ENCODE measurements at places on chromosomes 4 and X.
A peak's percentile ranks its signal among the peaks of the same experiment; 100 is the strongest.

GRCh38 chr4:2333356-2333841, 71.5 kb upstream of the MXD4 start:
- DNase-seq, result no peak

DNA sequence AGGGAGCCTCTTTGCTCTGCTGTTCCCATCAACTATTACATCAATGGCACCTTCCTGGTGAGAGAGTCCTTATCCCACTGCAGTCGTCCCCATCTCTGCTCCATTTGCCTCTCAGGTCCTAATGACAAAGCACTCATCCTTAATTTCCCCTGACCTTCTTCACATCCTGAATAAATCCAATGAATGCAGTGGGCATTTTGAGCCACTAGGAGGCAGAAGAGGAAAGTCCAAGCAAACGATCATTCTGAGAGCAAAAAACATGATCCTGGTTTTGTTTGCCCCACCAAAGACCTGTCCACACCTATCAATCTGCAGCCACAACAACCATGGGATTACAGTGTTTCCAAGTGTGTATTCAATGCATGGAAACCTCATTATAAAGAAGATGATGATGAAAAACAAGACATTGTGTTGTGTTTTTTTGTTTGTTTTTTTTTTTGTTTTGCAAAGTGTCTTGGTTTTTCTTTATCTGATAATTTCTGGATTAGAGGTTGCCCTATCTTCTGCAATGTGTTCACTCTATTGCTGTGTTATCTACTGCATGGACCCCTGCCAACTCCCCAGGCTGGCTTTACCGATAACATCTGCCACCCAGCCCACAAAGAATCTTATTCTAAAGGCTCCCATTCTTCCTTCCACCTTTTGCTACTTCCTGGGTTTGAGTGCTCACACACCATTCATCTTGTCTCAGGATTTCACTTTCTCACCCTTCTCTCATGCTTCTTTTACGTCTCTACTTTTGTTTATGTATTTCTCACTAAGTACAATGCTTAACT, 207.2 kb downstream of the NLGN4X start:
- peak; percentile 0 for DNase-seq

DNA sequence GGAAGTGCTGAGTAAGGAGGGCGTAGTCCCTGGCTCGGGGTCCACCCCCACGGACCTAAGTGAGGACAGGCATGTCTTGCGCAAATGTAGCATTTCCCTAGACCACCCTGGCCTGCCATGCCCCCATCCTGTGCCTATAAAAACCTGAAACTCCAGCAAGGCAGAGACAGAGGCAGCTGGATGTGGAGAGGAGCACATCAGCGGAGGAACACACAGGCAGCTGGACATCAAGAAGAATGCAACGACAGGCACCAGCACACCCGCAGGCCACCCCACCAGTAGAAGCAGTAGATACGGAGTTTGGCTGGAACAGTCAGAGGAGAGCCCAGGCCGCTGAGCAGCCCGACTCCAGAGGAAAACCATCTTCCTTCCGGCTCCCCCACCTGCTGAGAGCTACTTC, 345.9 kb downstream of the FSTL5 start:
- no peak for DNase-seq

DNA sequence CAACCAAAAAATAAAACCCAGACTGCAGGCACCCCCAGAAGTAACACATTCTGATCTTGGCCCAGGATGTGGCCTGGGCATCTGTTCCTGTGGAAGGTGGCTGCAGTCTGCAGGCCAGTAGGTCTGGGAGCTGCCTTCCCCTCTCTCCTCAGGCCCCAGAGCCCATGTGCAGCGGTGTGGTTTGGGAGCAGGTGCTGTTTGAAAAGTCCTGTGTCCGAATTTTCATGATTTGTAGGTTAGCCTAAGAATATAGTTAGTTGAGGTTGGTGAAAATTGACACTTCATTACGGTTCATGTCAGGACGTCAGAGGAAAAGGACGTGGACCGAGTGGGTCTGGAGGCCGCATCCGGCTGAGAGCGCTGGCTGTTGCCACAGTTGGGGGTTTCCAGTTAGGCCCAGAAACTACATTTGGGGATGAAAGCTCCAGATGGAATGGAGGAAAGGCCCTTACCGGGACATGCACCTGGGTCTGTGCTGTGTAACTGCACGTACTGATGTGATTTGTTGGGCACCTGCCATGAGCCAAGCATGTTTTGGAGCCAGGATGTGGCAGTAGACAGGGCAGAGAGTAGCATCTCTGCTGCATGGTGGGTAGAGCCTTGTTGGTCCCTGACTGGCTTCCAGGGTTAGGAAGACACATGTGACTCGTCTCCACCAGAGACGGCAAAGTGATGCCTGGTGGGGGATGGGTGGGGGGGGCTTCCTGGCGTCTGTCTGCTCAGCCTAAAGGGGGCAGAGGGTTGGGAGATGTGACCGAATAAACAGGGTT, 21.7 kb upstream of the HGFAC start:
- no peak for DNase-seq

GRCh38 chrX:130746077-130746476, 156.9 kb downstream of the ENOX2 start:
- no peak for DNase-seq

DNA sequence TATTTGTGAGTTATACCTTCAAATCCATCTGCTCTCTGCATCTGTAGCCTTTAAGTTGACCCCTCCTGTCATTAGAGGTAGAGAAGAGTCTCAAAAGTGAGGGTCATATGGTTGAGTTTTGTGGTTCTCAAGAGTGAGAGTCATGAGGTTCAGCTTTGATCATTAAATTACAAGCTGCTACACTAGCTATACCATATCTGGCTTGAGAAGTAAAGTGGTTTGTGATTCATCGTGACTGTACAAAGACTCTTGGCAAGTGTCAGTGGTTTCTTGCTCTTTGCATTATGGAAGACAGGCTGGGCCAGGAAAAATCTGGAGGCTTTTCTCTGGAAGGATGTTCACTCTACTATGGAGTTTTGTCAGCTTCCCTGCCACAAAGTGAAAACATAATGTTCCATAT, 170.6 kb downstream of the ZC4H2 start:
- no peak for DNase-seq

GRCh38 chrX:153881281-153881680, 4.7 kb downstream of the L1CAM start:
- DNase-seq, result no peak

DNA sequence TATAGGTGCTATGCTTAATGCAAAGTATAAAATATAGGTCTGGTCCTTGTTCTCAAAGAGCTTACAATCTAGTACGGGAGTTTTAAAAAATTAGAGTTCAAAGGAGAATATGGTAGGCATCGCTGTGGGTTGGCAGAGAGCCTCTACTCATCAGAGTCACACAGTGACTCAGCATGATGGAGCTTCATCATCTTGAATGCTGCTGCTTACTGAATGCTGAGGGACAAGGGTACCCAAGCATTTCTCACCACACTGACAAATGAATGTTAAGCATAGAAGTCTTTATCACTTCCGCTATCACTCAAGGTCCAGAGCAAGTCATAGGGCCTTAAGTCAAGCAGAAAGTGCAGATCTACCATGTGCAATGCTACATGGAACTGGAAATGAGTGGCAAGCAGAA, 268.6 kb upstream of the IGFBP7 start:
- no peak for DNase-seq

DNA sequence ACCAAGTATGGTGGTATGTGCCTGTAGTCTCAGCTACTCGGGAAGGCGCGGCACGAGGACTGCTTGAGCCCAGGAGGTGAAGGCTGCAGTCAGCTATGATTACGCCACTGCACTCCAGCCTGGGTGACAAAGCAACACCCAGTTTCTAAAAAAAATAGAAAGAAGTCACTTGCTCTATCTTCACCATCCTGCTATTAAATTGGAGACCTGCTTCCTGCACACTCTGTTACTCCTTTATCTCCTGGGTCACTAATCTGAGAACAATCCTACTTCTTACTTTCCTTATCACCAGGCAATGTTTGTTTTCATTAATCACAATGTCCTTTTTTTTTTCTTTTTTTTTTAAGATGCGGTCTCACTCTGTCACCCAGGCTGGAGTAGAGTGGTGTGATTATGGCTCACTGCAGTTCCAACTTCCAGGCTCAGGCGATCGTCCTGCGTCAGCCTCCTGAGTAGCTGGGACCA, 16.2 kb downstream of the PRKX start:
- DNase-seq, result peak; percentile 55

DNA sequence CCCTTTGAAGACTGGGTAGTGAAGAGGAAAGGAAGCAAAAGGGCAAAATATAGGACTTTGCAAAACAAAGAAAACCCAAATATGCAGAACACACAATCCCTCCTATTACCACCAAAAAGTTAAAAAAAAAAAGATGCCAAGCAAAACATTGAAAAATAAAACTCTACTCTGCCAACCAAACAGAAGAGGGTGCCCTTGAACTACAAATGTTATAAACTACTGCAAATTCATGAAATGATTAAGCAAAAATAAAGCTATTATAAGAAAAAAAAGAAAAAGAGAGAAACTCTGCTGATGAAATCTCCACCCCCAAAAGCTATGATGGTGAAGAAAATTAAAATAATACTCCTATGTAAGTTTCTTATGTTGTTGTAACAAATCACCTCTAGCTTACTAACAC, 168.5 kb upstream of the STK26 start:
- DNase-seq, result no peak

DNA sequence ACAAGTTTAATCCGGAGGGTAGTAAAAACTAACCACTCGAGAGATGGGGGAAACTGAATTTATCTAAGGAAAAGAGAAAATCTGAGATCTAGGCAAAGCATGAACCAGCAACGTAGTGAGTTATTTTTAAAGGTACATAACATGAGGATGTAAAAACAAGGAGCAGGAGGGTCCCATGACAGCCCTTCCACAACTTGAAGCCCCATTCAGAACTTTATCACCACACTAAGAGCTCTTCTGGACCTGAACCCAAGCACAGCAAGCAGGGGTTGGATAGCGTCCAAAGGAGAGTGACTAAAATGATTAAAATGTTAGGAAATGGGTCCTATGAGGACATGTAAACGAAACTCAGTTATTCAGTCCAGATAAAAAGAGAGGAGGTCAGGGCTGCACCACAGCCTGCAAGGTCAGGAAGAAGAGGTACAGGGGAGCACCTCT, 16.2 kb downstream of the SH3RF1 start:
- no peak for DNase-seq

GRCh38 chr4:24780936-24781495, 14.4 kb upstream of the SOD3 start:
- DNase-seq, result no peak

- no peak for DNase-seq
Observed at GRCh38 chrX:47171996-47172395, 21.6 kb upstream of the UBA1 start.

DNA sequence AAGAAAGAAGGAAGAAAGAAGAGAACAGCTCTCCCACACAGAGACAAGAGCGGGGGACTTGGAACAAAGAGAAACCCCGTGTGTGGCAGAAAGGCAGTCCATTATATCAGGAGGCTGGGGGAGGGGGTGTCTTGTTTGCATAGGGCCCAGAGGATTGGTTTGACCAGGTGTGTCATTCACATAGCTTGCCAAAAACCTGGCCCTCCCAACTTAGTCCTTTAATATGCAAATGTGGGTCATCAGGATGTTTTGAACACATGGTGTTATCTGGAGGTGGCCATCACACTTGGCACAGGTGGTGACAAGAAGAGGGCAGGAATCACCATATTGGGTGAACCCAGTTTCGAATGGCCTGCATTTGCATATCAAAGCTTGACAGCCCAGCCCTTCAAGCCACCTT, 111.7 kb downstream of the LINC00632 start:
- no peak for DNase-seq

- no peak for DNase-seq
Observed at GRCh38 chr4:11469650-11470437, 41.1 kb upstream of the HS3ST1 start.

DNA sequence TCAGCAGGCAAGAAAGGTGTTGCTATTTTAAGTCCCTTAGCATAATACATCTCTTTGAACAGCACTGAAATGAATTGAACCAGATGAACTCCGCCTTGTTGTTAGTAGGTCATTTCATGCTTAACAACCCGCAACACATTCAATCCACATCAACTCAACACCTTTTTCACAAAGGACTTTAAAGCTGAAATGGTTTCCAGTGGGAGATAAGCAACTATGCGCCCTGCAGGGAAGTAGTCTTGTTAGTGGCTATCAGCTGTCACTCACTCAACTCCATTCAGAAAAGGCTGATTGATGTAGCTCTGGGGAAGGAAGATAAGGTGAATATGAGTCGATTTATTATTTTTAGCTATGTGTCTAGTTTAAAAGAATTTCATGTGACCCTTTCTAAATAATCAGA, 46.0 kb downstream of the ATP8A1 start:
- no peak for DNase-seq

DNA sequence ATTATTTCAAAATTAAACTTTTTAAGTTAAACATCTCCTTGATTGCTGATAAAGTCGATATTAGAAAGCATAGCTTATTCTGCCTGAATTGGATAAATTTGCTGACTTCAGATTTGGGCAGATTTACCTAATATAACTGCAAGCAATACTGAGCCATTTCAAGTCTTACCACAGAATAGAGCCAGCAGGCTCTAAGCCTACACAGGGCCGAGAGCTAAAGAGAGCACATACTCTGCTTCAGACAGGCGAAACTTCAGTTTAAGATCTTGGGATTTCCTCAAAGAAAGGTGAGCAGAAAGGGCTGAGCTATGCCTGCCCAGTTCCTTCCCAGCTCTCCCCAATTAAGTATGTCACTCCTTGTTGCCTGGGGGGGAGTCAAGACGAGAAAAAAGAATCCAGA, 240.6 kb upstream of the NOCT start:
- no peak for DNase-seq

DNA sequence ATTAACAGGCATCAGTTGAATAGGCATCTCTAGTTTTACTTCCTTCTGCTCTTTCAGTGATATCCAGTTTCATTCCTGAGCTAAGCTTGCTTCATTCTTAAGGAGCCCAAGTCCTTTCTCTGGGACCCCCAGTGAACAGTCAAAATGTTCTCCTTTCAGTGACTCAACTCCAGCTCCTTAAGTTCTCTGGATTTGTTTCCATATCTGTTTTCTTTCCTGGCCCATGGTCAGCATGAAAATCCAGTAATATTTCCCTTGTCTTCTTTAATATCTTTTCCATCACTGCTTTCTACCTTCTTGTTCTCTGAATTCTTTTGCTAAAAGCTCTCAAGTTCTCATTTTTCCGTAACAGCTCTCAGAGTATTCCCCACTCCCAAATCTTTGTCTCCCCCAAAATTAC, 25.5 kb downstream of the ADGRL3 start:
- DNase-seq, result no peak

GRCh38 chrX:55488593-55489313, 895 bp downstream of the USP51 start:
- DNase-seq, result peak; percentile 4

DNA sequence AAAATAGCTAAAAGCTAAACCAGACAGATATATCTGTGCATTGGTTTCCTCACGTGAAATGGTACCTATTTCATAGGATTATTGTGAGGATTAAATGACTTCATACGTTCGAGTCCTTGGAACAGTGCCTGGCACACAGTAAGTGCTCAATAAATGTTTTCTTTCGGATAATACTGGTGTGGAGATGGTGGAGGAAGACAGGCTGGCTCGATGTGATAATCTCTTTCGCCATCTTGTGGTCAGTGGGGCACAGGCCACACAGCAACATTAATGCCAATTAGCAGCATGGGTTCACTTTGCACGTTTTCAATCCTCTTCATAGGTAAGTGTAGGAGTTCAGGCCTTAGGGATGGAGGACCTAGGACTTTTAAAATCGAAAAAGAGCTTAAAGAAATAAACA, 9.3 kb downstream of the PAGE4 start:
- DNase-seq, result peak; percentile 0

GRCh38 chr4:14771504-14772175, 230.6 kb upstream of the CPEB2 start:
- no peak for DNase-seq

GRCh38 chrX:109952985-109953905, 49.7 kb upstream of the TMEM164 start:
- DNase-seq, result peak; percentile 26

GRCh38 chr4:101806914-101807313, 16.4 kb downstream of the BANK1 start:
- no peak for DNase-seq
